Placental pericyte (primary cell): ENCODE measurements at places on chromosomes 5 and 9. TPM values are rescaled to one million over a fixed set of nuclear protein-coding genes. Genes with fewer than 3 reads are reported as not detected.

The THBS4 gene
- total RNA-seq = 0.14 and 0.22 TPM in 2 replicates

The PTGS1 gene
- 4.6 and 39.2 TPM in 2 replicates for total RNA-seq

The HSPA9 gene
- 433 and 845 TPM in 2 replicates for total RNA-seq

The GPX8 gene
- total RNA-seq = 102 and 145 TPM in 2 replicates

The KLHL3 gene
- 2.7 and 2.8 TPM in 2 replicates for total RNA-seq

The RNF180 gene
- total RNA-seq = 1.0 and 1.3 TPM in 2 replicates
